Urothelium cell line (cell line): ENCODE measurements at places on chromosomes 7 and 10.

- no peak for DNase-seq
Observed at GRCh38 chr10:33041783-33042437, 83.9 kb upstream of the ITGB1 start.

- no peak for DNase-seq
Observed at GRCh38 chr10:108443636-108444035, 1279.1 kb upstream of the SORCS1 start.

GRCh38 chr7:88346357-88346756, 39.7 kb upstream of the STEAP4 start:
- no peak for DNase-seq

DNA sequence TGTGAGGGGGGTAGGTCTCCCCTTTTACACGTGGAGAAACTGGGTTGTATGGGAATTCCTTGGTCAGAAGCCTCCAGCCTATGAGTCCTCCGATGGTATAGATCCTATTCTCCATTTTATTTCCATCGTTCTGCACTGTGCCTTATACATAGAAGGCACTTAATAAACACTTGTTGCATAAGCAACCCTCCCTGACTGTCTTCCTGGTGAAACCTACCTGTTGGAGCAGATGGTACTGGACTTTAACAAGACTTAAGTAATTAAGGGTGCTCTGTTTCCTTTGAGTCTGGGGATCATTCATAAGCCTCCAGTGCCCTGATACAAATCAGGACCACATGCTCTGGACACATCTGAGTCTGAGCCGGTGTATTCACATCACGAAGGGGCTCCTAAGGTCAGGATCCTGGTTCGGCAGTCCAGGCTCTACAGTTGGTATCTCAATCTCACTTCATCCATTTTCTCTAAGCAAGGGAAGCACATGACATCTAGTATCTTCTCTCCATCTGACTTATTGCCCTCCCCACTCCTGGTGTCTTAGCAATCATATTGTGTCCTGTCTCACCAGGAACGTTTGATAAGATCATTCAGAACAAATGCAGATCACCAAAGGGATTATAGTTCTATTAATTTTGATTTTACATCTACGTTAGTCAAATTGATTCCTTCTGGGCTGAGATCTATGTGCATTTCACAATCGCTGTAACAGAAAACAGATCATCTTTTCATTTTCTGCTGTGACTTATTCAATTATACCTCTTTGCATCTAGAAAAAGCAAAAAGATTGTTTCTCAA, 22.8 kb upstream of the EZH2 start:
- DNase-seq, result no peak

DNA sequence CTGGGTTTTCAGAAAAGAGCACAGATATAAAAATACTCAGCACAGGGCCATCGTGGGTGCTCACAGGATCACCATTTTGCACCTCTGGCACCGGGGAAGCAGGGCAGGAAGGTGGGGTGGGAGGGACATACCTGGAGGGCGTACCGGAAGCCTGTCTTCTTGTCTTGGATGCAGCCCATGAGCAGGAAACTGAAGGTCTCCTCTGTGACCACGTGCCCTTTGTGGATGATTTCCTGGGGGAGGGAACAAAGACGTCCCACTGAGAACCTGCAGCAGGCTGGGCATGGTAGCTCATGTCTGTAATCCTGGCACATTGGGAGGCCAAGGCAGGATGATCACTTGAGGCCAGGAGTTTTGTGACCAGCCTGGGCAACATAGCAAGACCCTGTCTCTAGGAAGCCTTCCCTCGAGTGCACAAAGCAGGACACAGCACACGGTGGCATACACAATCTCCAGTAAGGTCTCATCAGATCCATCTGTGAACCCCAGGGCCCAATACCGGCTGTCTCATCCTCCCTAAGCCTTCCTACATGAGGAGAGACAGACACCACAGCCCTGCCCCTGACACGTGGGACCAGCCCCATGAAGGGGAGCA, 9.5 kb downstream of the PTCD1 start:
- DNase-seq, result no peak

GRCh38 chr10:110446954-110447608, 50.6 kb upstream of the DUSP5 start:
- peak; percentile 80 for DNase-seq

- no peak for DNase-seq
Observed at GRCh38 chr7:100673942-100674410, 436 bp downstream of the GNB2 start.
